Head of caudate nucleus (tissue), 42 donors: ENCODE measurements at places on chromosomes 3 and 15.

GRCh38 chr15:61946778-61947177 is 113.5 kb downstream of the VPS13C start:
- DNase-seq = no peak

DNA sequence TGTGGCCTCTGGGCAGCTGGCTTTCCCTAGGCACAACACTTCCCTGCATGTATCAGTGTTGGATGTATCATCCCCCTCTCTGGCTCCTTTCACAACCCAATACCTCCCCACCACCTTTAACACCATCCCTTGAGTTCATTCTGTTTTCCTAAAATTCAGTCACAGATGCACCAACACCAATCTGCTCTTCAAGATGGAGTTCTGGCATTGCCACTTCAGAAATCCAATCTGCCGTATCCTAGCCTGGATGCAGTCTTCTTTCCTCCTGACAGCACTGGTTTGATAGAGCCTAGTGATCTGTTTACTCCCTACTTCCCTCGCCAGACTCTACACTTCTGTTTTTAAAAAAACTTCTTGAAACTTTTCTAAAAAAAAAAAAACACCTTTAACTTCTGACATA is 21.7 kb downstream of the PXYLP1 start:
- no peak for DNase-seq

DNA sequence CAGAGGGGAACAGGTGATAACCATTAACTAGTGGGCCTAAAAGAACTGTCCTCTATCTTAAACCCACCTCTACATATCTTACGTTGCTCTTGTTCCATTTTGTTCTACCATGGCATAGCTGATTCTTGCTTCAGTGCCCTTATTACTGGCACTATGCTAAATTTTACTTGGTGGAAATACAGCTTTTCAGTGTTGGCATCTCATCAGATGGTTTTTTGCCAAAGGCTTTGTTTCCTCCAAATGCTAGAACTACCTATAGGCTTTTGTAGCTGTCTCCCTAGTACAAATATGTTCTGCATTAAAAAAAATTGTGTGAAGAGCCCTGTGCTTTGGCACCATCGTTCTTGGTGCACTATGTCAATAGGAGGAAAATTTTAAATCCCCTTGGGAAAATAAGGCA is 145.0 kb upstream of the ZBTB20 start:
- DNase-seq = no peak

DNA sequence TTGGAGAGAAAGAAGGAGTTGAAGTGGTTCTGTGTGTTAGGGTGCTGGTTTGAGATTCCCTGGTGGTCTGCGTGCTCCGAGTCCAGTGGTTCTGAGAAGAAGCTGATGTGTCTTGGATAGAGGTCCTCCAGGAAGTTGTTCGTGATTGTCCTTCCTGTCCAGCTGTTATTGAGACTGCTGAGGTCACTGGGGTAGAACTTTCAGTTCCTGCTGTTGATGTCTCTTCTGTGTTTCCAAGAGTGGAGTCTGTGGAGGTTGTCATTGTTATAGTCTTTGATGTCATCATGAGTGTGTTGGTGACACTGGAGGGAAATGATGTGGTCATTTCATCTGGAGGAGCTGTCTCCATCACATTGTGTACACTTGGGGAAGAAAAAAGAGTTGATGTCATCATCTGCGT is 20.8 kb downstream of the MUC4 start:
- no peak for DNase-seq

GRCh38 chr3:171829841-171830517 is 13.2 kb upstream of the TMEM212 start:
- peak; percentile 45 for DNase-seq

- DNase-seq = peak; percentile 42
These were observed at the start of gene LHFPL4 for GRCh38 chr3:9553021-9553947. Gene LHFPL4, minus strand, starts transcription at chr3:9553822. Its CDS starts 1,143 bp downstream, at chr3:9552679.

GRCh38 chr15:45121706-45122417 is 7.7 kb downstream of the DUOXA2 start:
- no peak for DNase-seq

- DNase-seq = no peak
These were observed 40.0 kb downstream of the PAQR5 start for GRCh38 chr15:69338535-69339213.

- no peak for DNase-seq
These were observed 25.1 kb downstream of the SNX33 start for GRCh38 chr15:75672646-75673425.

- DNase-seq = no peak
These were observed 70.3 kb upstream of the SOX14 start for GRCh38 chr3:137693791-137694190.

- DNase-seq = no peak
These were observed 86.6 kb downstream of the GPR156 start for GRCh38 chr3:120198305-120198878.

DNA sequence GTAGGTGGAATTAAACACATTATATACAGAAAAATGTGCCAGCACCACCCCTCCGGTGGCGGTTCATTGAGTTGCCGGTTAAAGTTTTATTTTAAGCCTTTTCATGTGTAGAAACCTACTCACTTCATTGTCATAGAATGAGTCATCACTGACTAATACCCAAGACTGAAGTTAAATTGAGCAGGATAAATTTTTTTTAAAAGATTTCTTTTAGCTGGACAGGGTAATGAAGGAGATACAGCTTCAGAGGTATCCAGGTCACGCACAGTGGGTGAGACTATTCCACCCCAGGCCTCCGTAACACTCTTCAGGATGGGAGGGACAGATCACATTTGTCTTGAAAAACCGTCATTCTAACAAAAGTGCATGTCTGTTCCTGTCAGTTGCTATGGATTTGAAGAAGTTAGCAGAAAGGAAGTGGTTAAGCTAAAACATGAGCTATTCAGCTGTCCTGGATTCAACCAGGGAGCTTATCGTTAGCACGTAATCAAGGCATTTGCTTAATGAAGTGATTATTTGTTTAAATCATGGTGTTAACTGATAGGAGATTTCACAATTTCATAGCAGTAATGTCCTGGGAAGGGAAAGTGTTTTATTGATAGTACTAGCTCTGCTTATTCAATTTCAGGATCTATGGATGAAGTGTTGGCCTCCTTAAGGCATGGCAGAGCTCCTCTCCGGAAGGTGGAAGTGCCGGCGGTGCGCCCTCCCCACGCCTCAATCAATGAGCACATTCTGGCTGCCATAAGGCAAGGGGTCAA is 23.4 kb downstream of the WHAMM start:
- DNase-seq = peak; percentile 72

DNA sequence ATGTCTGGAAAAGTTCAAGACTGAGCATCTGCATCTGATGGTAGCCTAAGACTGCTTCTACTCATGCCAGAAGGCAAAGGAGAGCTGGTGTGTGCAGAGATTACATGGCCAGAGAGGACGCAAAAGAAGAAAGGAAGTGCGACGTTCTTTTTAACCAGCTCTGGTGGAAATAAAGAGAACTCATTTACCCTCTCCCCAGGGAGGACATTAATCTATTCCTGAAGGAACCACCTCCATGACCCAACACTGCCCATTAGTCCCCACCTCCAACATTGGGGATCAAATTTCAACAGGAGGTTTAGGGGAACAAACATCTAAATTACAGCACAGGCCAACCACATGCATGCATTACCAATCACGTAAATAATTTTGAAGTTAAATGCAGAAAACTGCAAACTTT is 1.5 kb upstream of the NCK1 start:
- DNase-seq = no peak

- DNase-seq = no peak
These were observed 4.4 kb upstream of the DLG1 start for GRCh38 chr3:197302696-197303341.

GRCh38 chr3:41932464-41932863 is 29.4 kb downstream of the ULK4 start:
- no peak for DNase-seq

DNA sequence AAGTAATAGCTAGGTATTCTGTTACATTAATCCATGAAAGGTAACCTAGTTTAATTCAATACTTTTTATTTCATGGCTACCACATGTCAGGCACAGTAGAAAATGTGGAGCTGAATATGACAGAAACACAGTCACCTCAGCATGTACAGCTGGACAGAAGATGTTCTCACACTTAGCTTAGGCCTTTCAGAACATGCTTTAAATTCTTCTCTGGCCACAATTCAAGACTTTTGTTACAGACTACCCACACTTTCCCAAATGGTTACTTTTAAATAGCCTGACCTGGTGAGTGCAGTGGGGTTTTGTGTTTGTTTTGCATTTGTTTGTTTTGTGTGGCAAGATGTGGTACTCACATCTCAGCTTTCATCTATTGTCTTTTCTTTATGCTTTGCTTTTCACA is 1079.5 kb downstream of the IGSF11 start:
- no peak for DNase-seq

GRCh38 chr3:4908433-4909156 is 70.6 kb upstream of the BHLHE40 start:
- DNase-seq = no peak

- DNase-seq = no peak
These were observed 112.8 kb upstream of the RPL32 start for GRCh38 chr3:12954180-12954579.

DNA sequence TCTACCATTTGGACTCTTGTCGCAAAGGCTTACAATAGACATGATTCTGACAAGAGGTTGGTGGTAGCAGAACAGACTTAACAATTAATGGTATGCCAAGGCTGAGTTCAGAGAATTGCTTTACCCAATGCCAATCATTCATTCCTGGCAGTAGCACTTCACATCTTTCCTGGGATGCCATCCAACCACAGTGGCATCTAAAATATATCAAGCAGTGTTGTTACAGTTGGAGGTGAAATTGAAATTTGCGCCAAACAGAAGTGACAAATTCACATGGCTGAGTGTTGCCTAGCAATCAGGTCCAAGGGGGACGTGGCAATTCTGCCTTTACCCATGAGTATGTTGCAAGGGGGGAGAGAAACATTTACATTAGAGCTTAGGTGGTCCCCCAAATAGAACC is 21.0 kb upstream of the DPH6 start:
- DNase-seq = no peak

- DNase-seq = no peak
These were observed 2.6 kb upstream of the SLC9A9 start for GRCh38 chr3:143850877-143851276.

DNA sequence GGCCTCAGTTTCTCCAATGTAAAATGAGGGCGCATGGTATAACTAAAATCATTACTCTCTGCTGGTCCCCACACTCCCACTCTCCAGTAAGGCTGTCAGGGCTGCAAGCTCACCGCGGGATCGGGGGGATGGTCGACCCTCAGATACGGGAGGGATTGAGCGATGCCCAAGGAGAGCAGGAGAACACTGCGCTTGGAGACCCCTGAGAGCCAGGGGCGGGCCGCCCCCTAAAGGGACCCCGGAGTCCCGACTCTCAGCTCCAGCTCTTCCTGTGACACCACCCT is 713 bp upstream of the PLEKHO2 start:
- no peak for DNase-seq

- no peak for DNase-seq
These were observed 39.8 kb downstream of the FOXB1 start for GRCh38 chr15:60043744-60044435.

GRCh38 chr15:31317421-31318327 is 9.0 kb upstream of the KLF13 start:
- DNase-seq = no peak

- DNase-seq = no peak
These were observed 51.7 kb downstream of the SEMA5B start for GRCh38 chr3:122975924-122976293.

DNA sequence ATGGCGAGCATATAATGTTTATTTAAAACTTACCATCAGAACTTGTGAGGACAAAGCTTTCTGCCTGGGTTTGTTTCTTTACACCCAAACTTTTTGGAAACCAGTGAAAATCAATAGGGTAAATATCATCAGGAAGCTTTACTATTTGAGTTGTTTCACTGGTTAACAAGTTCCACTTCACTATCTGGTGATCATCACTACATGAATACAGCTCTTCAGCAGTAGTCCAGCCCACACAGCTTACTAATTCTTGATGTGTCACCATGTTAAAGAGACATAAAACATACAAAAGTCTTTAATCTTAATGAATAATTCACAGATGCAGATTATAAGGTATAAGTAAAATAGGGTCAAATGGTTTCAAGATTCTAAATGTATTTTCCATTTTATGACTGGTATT is 17.6 kb downstream of the IFT80 start:
- no peak for DNase-seq

- DNase-seq = no peak
These were observed 465.2 kb upstream of the TPRG1 start for GRCh38 chr3:188706599-188706998.

GRCh38 chr15:57138349-57138788 is 219.9 kb downstream of the TCF12 start:
- peak; percentile 80 for DNase-seq

DNA sequence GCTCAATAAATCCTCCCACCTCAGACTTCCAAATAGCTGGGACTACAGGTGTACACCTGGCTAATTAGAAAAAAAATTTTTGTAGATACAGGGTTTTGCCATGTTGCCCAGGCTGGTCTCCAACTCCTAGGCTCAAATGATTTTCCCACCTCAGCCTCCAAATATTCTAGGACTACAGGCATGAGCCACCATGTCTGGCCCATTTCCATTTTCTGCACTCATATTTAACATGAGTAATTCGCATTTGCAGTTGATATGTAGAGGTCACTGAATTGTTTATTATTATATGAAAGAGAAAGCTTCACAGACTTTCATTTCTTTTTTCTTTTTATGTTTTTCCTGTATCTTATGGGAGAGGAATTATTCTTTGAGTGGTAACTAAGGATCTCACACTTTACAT is 492.7 kb downstream of the CNTN3 start:
- DNase-seq = no peak

DNA sequence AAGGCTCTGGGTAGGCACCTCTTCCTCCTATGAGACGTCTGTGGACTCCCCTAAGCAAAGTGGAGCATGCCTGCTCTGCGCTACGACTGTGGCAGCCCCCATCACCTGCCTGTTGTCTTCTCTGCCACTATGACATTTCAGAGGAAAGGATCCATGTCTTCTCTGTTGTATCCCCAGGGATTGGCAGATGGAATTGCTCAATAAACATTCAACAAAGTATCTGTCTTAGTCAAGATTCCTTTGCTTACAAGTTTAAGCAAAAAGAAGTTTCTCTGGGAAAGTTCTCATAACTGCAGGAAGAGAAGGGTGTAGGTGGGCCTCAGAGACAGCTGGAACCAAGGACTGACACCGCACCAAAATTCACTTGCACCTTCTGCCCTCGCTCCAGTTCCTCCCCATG is 34.3 kb downstream of the AMOTL2 start:
- no peak for DNase-seq

DNA sequence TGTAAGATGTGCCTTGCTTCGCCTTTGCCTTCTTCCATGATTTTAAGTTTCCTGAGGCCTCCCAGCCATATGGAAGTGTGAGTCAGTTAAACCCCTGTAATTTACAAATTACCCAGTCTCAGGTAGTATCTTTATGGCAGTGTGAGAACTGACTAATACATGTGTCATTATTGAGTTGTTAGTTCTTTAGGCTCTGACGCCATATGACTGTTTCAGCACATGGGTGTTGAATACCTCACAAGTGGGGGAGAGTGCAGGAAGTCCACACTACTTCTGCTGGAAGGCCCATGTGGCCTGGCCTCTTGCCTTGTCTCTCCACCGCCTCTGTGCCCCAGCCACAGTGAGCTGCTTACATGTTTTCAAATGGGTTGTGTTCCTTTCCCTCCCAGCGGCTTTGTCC is 28.5 kb downstream of the MFSD1 start:
- DNase-seq = no peak

- DNase-seq = no peak
These were observed 20.2 kb downstream of the RYR3 start for GRCh38 chr15:33330931-33331330.
